ENCODE measurements at places on chromosomes 4 and X.

- H3K4me1 ChIP-seq, result peaks cover 11% of the 10 kb centered on the region
- H3K4me3 ChIP-seq, result no peak overlapping the region
- H3K36me3 ChIP-seq, result no peaks in the 10 kb centered on the region
- no peaks in the 10 kb centered on the region for H3K27me3 ChIP-seq
- peak; percentile 69 for DNase-seq
- H3K27ac ChIP-seq, result peak overlapping the region; percentile 39
Measured at GRCh38 chr4:180695851-180696250, 1547.4 kb upstream of the TENM3 start.

- no peak overlapping the region for H3K4me3 ChIP-seq
- H3K27ac ChIP-seq, result no peak overlapping the region
- no peak for DNase-seq
- H3K27me3 ChIP-seq, result no peaks in the 10 kb centered on the region
Measured at GRCh38 chrX:123818243-123818642, 41.6 kb upstream of the XIAP start.

DNA sequence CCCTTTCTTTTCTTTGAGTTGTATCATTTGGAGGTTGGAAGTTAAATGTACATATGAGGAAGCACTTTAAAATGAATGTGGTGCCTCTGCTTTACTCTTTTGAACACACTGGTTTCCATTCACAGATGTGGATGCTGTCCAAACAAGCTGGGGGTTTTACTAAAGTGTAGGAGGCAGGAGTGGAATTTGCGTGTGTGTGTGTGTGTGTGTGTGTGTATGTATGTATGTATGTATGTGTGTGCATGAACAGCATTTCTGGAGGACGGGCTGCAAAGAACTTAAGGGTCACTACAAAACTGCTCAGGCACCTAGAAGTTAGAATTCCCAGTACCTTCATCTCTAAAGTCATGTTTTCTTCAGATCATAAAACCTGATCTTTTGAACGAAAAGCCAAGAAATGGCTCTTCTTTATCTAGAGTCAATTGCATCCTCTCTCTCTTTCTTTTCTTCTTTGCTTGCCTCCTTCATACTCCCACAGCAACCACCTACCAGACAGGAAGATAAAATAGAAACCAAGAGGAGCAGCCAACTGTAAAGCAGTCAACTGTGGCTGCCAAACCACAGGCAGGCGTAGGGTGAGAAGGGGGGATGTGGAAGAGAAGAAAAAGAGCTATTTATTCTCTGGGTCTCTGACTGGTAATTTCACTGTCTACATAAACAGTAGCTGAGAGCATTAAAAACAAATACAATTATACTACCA lies 177.0 kb upstream of the RASGEF1B start:
- H3K4me1 ChIP-seq, result no peaks in the 10 kb centered on the region
- no peaks in the 10 kb centered on the region for H3K36me3 ChIP-seq
- H3K27ac ChIP-seq, result no peak overlapping the region
- no peak for DNase-seq
- no peak overlapping the region for H3K4me3 ChIP-seq

DNA sequence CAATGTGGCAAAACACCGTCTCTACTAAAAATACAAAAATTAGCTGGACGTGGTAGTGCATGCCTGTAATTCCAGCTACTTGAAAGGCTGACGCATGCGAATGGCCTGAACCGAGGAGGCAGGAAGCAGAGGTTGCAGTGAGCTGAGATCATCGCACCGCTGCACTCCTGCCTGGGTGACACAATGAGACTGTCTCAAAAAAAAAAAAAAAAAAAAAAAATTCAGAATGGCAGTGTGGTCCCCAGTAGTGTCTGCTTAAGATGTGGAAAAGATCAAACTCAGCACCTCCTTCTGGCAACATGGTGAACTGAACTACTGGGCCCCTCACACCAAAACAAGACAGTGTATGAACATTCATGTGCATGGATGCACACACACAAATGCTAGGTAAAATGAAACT lies 32.2 kb downstream of the SMS start:
- no peak overlapping the region for H3K4me3 ChIP-seq
- H3K36me3 ChIP-seq, result peaks cover 17% of the 10 kb centered on the region
- no peak overlapping the region for H3K27ac ChIP-seq
- H3K4me1 ChIP-seq, result no peaks in the 10 kb centered on the region
- peak; percentile 43 for DNase-seq

- H3K4me3 ChIP-seq, result no peak overlapping the region
- peak overlapping the region; percentile 51 for H3K27ac ChIP-seq
- no peaks in the 10 kb centered on the region for H3K36me3 ChIP-seq
- peaks cover 10% of the 10 kb centered on the region for H3K4me1 ChIP-seq
- peak; percentile 64 for DNase-seq
Measured at GRCh38 chr4:179415847-179416223, 1973.6 kb upstream of the AGA start.

DNA sequence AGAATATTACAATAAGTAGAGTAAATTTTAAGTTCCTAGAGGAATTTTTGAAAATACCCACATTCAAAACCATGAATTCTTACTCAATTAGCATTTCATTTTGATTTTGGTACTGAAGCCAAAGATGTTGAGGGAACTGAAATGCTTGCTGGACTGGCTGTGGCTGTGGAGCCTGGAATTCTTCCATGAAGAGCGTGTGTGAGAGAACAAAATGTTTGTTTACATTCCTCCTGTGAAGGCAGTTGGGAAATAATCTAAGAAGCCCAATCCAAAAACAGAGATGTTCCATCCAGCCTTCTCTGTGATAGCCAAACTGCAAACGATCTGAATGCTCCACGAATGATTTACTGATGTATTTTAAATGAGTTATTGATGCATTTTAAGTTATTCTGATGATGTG lies 3.8 kb upstream of the ADH1B start:
- H3K4me3 ChIP-seq, result no peak overlapping the region
- H3K36me3 ChIP-seq, result no peaks in the 10 kb centered on the region
- H3K27me3 ChIP-seq, result no peaks in the 10 kb centered on the region

DNA sequence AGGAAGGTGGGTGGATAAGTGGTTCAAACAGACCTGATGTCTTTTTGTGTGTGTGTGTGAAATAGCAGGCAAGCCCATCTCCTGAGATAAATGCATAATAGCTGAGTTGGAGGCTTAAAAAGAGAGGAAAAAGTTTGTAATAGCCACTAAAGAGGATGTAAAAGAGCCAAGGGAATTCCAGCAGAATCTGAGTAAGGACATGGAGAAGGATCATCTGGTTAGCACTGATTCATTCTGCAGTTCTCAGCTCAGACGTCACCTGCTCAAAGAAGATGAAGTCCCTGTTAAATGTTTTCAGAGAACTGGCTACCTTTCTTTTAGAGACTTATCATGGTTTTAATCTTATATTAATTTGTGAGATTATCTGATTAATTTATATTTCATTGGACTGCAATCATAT lies 21.0 kb upstream of the IL13RA2 start:
- no peaks in the 10 kb centered on the region for H3K36me3 ChIP-seq
- no peaks in the 10 kb centered on the region for H3K4me1 ChIP-seq
- no peak overlapping the region for H3K4me3 ChIP-seq
- H3K27ac ChIP-seq, result no peak overlapping the region

DNA sequence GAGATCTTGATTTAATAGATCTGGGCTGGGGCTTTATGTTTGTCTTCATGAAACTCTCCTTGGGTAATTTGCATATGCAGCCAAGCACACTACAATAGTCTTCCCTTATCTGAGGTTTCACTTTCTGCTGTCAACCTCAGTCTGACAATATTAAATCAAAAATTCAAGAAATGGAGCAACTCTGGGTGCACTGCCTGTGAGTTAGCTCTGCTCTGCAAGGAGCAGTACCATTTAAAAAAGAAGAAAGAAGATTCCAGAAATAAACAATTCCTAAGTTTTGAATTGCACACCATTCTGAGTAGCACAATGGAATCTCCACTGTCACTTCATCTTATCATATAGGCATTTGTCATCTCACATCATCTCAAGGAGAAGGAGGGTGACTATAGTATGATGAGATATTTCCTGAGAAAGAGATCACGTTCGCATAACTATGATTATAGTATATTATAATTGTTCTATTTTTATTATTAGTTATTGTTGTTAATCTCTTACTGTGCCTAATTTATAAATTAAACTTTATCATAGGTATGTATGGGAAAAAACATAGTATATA lies 9.4 kb downstream of the FNIP2 start:
- H3K36me3 ChIP-seq, result no peaks in the 10 kb centered on the region
- H3K27me3 ChIP-seq, result no peaks in the 10 kb centered on the region
- no peak for DNase-seq
- peaks cover 18% of the 10 kb centered on the region for H3K4me1 ChIP-seq

GRCh38 chrX:139862208-139862607 lies 70.6 kb downstream of the ATP11C start:
- no peaks in the 10 kb centered on the region for H3K27me3 ChIP-seq
- no peaks in the 10 kb centered on the region for H3K4me1 ChIP-seq
- no peak overlapping the region for H3K4me3 ChIP-seq

GRCh38 chr4:151013944-151014343 lies 1.1 kb downstream of the LRBA start:
- H3K27me3 ChIP-seq, result no peaks in the 10 kb centered on the region
- H3K27ac ChIP-seq, result peak overlapping the region; percentile 99
- no peaks in the 10 kb centered on the region for H3K36me3 ChIP-seq
- peak overlapping the region; percentile 95 for H3K4me3 ChIP-seq
- peak; percentile 1 for DNase-seq

DNA sequence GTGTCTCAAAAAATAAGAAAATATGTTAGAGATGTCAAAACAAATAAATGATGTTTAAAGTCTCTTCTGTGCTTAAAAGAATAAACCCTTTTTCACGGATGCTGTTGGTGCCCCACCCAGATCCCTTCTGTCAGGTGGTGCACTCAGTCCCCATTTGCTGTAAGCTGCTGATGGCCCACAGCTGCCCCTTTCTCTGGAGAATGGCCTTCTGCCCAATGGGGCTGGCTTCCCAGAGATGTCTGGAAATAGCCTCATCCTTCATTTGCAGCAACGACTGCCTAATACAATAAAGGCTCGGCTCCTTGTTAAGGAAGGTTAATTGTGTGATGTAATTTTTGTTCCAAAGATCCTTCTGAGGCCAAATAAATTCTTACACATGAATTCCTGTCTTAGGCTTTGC lies 31.8 kb downstream of the ETNPPL start:
- DNase-seq, result no peak
- H3K36me3 ChIP-seq, result no peaks in the 10 kb centered on the region
- no peaks in the 10 kb centered on the region for H3K27me3 ChIP-seq
- no peaks in the 10 kb centered on the region for H3K4me1 ChIP-seq

DNA sequence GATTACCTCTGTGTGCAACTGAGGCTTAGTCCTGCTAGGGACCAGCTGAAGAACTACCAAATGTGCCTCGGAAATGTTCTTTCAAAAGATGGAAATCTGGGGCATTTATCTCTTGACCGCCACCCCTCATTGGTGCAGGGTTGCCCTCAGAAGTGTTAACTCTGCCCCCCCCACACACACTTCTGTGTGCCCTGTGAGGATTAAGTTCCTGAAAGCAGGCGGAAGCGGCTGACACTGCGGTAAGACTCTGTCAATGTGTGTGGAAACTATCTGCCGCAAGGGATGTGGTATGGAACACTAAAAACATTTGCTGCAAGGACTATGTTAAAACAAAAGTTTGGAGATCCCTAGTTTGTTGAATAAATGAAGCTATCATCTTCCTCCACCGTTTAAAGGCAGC lies 106.9 kb upstream of the NDP start:
- no peak for DNase-seq
- H3K36me3 ChIP-seq, result no peaks in the 10 kb centered on the region
- no peak overlapping the region for H3K4me3 ChIP-seq
- no peaks in the 10 kb centered on the region for H3K4me1 ChIP-seq
- H3K27me3 ChIP-seq, result no peaks in the 10 kb centered on the region
- no peak overlapping the region for H3K27ac ChIP-seq

- DNase-seq, result no peak
- no peak overlapping the region for H3K4me3 ChIP-seq
Measured at GRCh38 chr4:107619731-107620130, 100.3 kb downstream of the PAPSS1 start.

- no peak overlapping the region for H3K4me3 ChIP-seq
- DNase-seq, result no peak
- H3K27me3 ChIP-seq, result no peaks in the 10 kb centered on the region
- H3K36me3 ChIP-seq, result no peaks in the 10 kb centered on the region
- H3K27ac ChIP-seq, result no peak overlapping the region
Measured at GRCh38 chrX:83593634-83594294, 85.7 kb downstream of the POU3F4 start.

GRCh38 chr4:123453061-123453680 lies 56.6 kb downstream of the SPRY1 start:
- H3K4me3 ChIP-seq, result no peak overlapping the region
- H3K27me3 ChIP-seq, result no peaks in the 10 kb centered on the region
- peak; percentile 27 for DNase-seq
- no peak overlapping the region for H3K27ac ChIP-seq
- H3K36me3 ChIP-seq, result no peaks in the 10 kb centered on the region

DNA sequence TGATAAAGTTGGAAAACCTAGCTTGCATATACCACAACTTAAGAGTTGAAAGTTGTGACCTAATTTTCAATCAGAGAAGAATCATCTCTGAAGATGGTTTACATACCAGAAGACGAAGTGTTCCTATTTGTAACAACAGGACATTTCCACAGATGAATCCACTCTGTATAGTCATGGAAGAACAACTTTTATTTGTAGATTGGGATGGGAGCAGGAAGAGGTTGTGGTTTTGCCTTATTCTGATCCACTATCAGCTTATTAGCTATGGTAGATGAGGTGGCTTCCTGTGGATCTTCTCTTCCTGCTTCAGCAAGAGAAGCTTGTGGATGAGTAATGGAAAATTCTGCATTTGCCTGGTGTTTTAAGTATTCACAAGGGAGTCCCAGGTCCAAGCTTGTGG lies 18.6 kb upstream of the SUPT20HL1 start:
- no peaks in the 10 kb centered on the region for H3K27me3 ChIP-seq
- 0 out of 2 replicates have a peak, but pooled peaks cover 7% of the 10 kb centered on the region for H3K4me1 ChIP-seq
- H3K27ac ChIP-seq, result peak overlapping the region; percentile 26
- H3K4me3 ChIP-seq, result no peak overlapping the region
- H3K36me3 ChIP-seq, result no peaks in the 10 kb centered on the region
- DNase-seq, result peak; percentile 26

- H3K36me3 ChIP-seq, result no peaks in the 10 kb centered on the region
- no peak overlapping the region for H3K27ac ChIP-seq
- H3K4me1 ChIP-seq, result peaks cover 10% of the 10 kb centered on the region
Measured at GRCh38 chr4:53121264-53121865, 244.5 kb downstream of the SCFD2 start.

- DNase-seq, result no peak
- no peaks in the 10 kb centered on the region for H3K36me3 ChIP-seq
- no peak overlapping the region for H3K4me3 ChIP-seq
- no peaks in the 10 kb centered on the region for H3K27me3 ChIP-seq
- no peak overlapping the region for H3K27ac ChIP-seq
- peaks cover 2% of the 10 kb centered on the region for H3K4me1 ChIP-seq
Measured at GRCh38 chr4:161517941-161518340, 645.9 kb downstream of the FSTL5 start.

DNA sequence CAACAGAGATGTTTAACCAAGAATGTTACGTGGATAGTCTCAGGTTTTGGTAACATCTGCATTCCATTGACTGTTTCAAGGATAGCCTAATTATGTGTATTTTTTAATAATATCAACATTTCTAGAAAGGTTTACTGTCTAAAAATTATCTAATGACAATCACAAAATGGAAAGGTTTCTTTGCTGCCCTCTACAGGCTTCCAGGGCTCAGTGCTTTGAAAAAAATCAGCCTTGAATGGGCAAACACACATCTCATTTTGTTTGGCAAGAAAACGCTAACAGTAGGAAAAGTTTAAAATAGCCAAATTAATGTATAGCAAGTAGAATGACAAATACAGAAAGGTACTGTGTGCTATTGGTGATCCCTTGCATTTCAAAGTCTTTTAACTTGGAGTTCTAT lies 223.4 kb upstream of the PRPS2 start:
- H3K27me3 ChIP-seq, result no peaks in the 10 kb centered on the region
- no peaks in the 10 kb centered on the region for H3K36me3 ChIP-seq
- H3K4me1 ChIP-seq, result no peaks in the 10 kb centered on the region
- H3K4me3 ChIP-seq, result no peak overlapping the region

GRCh38 chr4:82678051-82678450 lies 116.3 kb upstream of the TMEM150C start:
- H3K4me1 ChIP-seq, result no peaks in the 10 kb centered on the region
- H3K4me3 ChIP-seq, result no peak overlapping the region
- no peak for DNase-seq
- peaks cover 5% of the 10 kb centered on the region for H3K36me3 ChIP-seq
- H3K27me3 ChIP-seq, result no peaks in the 10 kb centered on the region
